T follicular helper cell (primary cell): ENCODE measurements at places on chromosomes 11 and 22.

DNA sequence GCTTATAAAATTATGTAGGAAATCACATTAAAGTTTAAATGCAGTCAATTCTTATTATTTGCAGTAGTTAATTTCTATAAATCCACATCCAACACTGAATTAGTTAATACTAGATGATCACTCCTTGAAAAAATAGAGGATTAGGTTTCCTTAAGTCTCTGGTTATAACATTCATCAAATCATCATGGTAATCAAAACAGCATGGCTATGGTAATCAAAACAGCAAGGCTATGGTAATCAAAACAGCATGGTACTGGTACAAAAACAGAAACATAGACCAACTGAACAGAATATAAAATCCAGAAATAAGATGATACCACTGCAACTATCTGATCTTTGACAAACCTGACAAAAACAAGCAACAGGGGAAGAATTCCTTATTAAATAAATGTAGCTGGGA is 814.6 kb upstream of the CCDC179 start:
- no peak for DNase-seq

DNA sequence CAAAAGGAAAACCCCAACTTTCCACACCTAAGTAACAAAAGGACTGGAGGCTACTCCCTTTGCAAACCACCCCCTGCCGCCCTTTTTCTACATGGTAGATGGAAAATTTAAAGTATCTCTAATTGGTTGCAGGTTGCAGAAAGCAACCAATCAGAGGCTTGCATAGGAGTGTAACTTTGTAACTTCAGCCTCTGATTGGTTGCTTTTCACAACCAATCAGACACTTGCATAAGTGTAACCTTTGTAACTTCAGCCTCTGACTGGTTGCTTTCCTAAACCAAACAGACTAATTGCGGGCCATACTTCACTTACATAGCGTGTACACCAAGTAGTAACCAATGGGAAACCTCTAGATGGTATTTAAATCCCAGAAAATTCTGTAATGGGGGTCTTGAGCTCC is 16.8 kb upstream of the ACER3 start:
- DNase-seq = no peak

DNA sequence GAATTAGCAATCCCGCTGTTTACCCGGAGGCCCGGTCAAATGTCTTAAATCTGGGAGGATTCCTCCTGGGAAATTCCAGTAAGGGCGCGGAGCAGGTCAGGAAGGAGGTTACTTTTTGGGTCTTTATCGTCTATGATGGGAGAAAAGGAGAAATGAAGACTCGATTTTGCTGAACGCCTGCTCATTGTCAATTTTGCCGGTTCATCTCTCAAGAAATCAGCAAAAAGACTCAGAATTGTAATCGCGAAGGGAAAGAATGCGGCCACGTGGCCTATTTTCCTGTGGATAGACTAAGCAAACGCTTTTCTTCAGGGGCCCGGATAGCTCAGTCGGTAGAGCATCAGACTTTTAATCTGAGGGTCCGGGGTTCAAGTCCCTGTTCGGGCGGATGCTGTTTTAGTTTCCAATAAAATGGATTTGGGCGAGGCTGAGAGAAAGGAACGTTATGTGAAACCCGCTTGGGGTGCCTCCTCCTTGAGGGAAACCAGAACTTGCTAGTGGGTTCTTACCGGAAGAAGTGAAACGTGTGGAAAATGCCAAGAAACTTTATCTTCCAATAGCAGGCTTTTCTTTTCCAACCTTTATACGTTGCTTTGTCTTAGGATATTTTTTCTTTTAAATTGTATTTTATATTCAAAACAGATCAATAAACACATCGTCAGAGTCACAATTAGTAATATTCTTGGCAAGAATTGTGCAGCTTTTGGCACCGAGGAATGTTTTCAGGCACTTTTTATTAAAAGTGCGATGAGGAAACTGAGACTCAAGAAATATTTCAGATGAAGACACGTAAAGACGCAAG is 45.0 kb downstream of the OR4D9 start:
- DNase-seq = peak; percentile 25

- no peak for DNase-seq
These were observed at the start of gene GNAZ for GRCh38 chr22:23070418-23071229. Gene GNAZ, plus strand, starts transcription at chr22:23070519. Its CDS starts 25,177 bp downstream, at chr22:23095696.

- DNase-seq = no peak
These were observed 89.6 kb downstream of the HSD17B12 start for GRCh38 chr11:43770173-43770572.

DNA sequence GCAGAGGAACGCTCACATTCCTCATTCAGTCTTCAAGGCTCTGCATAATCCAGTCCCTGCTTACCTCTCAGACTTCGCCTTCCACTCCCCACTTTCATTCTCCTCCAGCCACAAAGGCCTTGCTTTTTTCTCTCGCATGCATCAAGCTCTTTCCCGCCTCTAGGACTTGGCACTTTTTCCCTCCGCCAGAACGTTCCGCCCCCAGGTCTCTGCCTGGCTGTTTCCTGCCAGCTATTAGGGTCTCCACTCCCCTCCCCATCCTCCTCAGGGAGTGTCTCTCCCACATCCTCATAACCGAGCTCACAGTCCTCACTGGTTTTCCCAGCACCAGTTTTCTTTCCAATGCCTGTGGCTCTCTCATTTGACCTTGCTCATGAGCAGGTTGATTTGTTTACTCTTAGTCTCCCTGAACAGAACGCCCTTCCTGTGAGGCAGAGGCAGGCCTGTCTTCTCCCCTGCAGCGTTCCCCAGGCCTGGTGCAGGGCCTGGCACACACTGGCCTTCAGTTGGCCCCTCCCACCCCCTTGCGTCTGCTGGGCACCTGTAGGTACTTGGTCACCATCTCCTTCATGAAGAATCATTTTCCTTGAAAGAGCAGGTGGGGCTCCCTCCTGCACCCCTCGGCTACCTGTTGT is 75.2 kb downstream of the RTL6 start:
- DNase-seq = no peak

DNA sequence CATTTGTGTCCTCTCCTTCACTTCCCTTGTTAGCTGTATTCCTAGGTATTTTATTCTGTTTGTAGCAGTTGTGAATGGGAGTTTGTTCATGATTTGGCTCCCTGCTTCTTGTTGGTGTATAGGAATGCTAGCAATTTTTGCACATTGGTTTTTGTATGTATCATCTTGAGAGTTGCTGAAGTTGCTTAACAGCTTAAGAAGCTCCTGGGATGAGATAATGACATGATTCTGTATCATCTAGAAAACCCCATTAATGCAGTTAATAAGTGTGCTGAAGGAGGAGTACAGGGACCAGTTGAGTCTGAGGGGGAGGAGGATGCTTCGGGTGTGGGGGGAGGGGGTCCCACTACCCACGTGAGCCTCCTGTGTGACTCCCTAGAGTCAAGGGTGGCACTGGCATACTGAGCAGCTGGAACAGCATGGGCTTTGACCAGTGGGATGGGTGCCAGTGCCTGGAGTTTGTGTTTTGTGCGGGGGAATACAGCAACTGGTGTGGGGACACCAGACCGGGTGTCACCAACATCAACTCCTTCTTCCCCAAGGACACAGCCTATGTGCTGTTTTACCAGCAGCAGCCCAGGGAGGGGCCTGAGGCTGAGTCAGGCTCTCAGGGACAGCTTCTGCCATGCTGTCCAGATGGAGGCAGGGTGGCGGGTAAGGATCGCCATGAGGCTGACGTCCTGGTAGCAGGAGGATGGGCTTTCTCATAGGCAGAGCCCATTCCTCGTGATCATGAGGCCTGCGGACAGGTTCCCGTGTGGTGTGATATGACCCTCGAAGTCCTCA is 24.1 kb downstream of the USP35 start:
- no peak for DNase-seq

- DNase-seq = no peak
These were observed 42.6 kb downstream of the FAM227A start for GRCh38 chr22:38613588-38613987.

DNA sequence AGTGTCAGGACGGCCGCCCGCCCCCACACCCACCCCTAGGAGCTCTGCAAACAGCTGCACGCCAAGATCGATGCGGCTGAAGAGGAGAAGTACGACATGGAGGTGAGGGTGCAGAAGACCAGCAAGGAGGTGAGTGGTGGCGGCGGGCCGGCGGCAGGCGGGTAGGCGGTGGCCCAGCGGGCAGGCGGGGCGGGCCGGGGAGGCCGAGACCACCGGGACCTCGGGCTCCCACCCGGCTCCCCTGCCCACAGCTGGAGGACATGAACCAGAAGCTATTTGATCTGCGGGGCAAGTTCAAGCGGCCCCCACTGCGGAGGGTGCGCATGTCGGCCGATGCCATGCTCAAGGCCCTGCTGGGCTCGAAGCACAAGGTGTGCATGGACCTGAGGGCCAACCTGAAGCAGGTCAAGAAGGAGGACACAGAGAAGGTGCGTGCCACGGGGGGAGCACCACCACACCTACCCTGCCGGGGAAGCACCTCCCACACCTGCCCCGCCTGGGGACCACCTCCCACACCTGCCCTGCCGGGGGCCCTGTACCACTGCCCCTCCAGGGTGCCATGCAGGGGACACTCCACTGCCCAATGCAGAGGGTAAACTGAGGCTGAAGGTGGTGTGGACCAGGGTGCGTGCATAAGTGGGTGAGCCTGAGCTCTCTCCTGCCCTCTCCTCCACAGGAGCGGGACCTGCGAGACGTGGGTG is 2.1 kb downstream of the TNNI2 start:
- no peak for DNase-seq

DNA sequence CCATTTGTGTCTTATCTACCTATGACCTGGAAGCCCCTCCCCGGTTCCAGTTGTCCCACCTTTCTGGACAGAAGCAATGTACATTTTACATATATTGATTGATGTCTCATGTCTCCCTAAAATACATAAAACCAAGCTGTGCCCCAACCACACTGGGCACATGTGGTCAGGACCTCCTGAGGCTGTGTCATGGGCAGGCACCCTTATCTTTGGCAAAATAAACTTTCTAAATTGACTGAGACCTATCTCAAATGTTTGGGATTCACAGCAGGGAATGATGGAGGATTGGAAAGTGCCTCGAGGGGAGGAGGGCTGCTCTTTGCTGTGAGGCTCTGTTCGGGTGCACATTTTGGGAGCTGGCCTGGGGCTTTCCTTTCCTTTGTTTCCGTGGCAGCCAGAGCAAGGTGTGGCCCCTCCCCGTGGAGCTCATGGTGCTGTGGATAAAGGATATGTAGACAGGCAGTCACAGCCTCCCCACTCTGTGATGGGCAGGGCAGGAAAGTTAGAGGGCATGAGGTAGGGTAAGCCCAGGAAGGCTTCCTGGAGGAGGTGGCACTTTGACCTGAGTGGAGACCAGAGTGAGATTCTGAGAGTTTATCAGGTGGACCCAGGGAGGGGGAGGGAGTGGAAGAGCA is 615.6 kb downstream of the TBC1D22A start:
- no peak for DNase-seq

DNA sequence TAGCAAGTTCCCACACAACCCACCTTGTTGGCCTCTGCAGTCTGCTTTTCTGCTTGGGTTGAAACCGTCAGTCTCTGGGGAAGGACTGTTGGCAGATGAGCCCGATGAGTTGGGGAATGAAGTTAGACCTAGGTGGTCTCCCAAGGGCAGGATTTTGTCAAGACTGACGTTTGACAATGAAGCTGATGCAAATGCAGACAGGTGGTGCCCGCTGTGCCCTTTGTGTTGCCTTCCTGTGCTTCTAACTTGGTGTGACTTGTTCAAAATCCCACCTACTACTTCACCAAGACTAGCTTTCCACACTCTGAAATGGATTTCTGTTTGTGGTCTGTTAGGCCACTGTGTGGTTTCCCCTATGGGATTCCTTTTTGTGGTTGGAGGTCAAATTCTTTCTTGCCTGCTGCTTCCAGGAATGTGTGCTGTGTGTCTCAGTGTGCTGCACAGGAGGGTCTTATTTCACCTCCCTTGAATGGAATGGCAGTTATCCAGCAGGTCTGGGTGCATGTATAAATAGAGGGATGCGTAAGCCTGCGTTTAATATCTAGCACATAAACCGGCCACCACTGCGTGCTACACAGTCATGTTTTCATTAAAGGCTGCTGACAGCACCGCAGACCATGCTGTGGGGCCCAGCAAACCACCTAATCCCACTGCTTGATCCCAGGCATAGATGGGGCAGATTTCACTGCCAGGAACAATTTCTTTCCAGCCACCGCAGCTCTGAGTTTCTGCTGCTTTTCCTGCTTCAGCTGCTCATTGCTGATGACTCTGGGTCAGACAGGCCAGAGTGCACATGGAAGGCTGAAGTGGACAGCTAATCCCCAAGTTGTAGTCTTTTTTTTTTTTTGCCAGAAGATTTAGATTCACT is 44.8 kb downstream of the ADAMTS8 start:
- DNase-seq = no peak

DNA sequence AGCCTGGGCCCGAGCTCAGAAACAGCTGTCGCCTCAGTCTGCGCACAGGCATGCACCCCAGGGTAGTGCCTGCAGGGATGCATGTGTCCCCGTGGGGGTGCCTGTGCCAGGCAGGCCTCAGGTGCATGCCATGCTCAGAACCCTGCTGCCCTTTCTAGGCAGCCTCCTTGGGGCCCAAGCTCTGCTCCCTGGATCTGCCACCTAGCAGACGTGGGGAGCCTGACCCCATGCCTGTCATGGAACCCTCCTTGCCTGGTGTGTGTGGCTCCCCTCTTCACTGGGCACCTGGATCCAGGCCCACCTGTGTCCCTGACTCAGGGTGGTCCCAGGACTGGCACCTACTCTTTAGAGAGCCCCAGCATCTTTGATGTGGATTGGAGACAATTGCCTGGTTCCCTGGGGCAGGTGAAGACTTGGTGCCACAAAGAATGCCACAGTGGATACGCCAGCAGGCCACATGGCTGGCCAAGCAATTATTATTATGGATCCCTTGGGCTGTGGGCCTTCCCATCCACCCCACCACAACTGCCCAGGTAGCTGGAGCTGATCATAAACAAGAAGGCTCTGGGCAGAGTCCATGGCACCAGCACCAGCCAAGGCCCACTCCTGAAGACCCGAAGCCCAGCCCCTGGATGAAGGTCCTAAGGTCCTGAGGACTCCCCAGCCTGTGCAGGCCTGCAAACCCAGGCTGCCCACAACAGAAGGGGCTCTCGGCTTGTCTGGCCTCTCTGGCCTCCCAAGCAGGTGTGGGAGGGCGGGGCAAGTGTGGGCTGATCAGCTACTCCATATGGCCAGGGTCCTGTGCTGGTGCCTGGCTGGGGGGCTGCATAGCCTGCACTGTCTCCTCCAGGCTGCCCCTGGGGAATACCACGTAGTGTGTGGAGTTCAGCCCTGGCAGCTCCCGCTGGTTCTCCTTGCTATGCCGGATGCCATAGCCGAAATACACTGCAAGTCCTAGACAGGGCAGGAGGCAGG is 3.8 kb downstream of the SLC7A4 start:
- no peak for DNase-seq

DNA sequence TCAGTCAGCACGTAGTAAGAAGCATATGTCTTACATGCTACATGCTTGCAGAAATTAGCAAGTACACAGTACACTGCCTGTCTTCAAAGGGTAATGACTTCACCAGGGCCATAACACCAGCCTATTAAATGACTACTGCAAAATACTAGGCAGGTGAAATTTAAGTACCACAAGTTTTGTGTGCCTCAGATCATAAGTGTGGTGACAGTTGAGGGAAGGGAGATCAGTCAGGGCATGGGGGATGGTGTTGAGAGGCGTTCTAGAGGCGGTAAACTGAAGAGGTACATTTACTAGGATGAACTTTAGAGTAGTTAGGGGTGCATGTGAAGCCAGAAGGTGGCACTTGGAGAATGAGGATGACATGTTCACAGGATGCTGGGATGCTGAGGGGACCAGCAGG is 22.0 kb downstream of the AMOTL1 start:
- DNase-seq = no peak
